ENCODE measurements at places on chromosomes 5 and 9. TPM values are rescaled to one million over a fixed set of nuclear protein-coding genes. Genes with fewer than 3 reads are reported as not detected.

DDX4 gene
- total RNA-seq: not detected

PCDHA6 gene
- not detected for total RNA-seq

FABP6 gene
- 1.1 TPM for total RNA-seq

SPATA31A3 gene
- total RNA-seq: not detected

F2RL1 gene
- total RNA-seq: 272 TPM

SHISAL2B gene
- total RNA-seq: not detected

MYMK gene
- not detected for total RNA-seq

FGF10 gene
- total RNA-seq: not detected

IL3 gene
- not detected for total RNA-seq

ADCY2 gene
- total RNA-seq: not detected

ANKRD18B gene
- 4.2 TPM for total RNA-seq

PTGS1 gene
- total RNA-seq: 1.6 TPM

Measured in A549 treated with ZK216348 at 1 μM for 4 hours (cell line).